ENCODE measurements at places on chromosomes 5 and 9.

GRCh38 chr9:23644896-23645295 lies 181.1 kb downstream of the ELAVL2 start:
- DNase-seq = no peak

DNA sequence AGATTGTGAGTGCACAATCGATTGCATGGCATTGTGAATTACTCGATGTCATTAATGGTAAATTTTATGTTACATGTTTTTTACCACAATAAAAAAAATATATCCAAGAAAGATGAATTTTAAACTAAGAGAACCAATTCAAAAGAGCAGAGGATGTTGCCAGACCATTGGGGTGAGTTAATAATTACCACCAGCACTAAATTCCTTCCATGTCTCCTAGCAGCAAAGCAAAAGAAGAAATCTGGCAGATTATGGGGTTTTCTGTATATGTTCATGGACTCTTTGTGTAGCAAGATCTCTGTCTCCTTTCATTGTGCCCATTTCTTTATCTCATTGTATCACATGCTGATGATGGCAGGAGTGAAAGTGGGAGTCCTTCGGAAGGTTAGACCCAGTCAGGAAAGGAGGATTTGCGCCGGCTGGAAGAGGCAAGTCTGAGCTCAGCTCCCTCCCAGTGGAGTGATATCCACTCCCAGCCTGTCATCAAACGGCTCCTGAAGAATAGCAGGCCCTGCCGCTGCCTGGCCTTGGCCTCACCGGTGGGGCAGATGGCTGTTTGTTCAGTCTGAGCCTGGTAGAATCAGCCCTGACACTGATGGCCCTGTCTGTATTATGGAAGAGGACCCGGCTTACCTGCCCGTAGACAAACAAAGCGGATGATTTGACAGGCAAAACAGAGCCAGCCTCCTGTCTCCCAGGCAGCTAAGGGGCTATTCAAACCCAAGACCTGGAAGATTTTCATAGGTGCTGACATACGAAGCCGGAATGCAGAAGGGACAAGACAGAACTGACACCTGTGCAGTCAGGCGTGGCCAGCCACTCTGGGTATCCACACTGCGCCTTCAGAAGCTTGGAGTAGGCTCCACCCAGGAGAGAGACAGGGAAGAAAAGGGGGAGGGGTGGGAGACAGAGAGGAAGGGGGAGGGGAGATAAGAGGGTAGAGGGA lies 21.9 kb upstream of the FOXE1 start:
- DNase-seq = no peak

GRCh38 chr5:151085517-151086041 lies 4.7 kb upstream of the TNIP1 start:
- DNase-seq = no peak

GRCh38 chr9:127862075-127863011 lies 7.9 kb upstream of the ENG start:
- DNase-seq = peak; percentile 20

- DNase-seq = no peak
These were observed 22.3 kb downstream of the ADCY2 start for GRCh38 chr5:7418276-7418675.

DNA sequence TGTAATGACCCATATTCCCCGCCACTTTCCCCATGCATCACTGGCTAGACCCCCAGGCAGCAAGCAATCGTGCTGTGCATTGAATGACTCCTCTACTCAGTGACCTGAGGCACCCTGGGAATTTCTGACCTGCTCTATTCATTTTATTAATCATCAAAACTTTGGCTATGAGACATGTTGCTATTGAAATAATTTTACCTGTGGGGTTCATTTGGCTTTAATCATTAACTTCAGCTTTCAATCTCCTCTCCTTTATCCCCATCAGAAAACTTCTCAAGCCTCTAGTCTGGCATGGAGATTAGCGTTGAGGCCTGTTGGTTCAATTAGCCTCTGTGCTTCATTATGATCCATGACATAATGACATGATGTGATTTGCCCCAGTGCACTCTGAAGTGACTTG lies 429.0 kb downstream of the ZNF608 start:
- no peak for DNase-seq

DNA sequence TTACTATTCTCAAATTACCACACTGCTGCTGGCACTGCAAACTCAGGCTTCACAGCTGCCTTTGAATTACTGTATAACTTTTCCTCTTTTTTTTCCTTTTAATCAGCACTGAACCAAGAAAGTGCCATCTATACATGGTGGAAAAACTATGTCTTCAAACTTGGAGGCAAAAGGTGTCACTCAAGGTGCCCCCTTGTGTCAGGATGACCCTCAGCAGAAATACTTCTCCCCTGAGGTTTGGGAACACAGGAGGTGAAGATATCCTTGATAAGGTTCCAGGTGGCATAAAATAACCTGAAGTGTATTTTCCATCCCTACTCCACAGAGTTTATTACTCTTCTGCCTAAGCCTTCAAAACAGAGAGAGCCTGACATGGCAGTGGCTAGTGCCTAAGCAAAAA lies 14.5 kb downstream of the FRMD3 start:
- no peak for DNase-seq

- no peak for DNase-seq
These were observed 233.3 kb downstream of the ZNF608 start for GRCh38 chr5:124512952-124513632.

DNA sequence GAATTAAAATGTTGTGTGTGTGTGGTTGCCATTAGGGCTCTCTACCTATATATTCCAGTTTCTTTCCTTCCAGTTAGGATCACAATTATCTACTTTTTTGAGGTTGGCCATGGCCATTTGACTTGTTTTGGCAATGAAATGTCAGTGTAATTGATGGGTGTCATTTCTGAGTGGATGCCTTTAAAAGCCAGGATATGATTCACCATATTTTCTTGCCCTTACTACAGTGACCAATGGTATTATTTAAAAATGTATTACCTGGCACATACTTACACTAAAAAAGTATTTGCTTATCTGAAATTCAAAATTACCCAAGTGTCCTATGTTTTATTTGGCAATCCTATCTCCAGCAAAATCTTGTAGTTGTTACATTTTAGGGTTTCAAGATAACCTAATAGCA lies 258.7 kb upstream of the ACTBL2 start:
- no peak for DNase-seq

DNA sequence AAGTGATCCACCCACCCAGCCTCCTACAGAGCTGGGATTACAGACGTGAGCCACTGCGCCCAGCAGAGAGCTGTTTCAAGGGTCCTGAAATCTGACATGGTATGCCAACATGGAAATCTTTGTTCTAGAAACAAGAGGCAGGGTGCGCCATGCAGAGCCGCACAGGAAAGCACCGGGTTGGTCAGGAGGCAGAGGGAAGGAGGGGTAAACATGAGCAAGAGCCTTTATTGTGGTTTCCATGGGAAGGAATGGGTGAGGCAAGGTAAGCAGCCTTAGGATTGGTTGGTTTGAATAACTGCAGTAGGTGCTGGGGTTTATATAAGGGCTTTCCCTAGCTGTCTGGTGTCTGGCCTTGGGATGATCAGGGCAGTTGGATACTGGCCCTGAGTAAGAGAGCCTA lies 5.5 kb upstream of the EXOSC2 start:
- no peak for DNase-seq

All from stimulated activated CD4-positive, alpha-beta T cell treated with anti-CD3 and anti-CD28 coated beads, TNF-alpha, amount 100 ng/mL, for 1 hour (primary cell).